ENCODE measurements at places on chromosomes 11 and 22.

DNA sequence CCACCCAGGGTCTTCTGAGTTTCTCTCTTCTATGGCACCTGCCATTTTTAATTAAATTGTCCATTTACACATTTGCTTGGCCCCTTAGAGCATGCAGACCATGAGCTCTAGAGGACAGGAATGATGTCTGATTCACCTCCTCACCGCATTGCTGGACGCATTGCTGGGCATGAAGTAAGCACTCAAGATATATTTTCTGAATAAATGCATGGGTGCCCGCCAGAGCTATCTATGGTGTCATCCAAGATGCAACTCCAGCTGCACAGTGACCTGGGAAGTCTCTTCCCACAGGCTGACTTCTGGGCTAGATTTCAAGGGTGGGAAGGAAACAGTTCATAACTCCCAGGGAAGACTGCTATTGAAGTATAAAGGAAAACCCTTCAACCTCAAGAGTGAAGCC lies 66.6 kb upstream of the ASPHD2 start:
- no peak for DNase-seq

- DNase-seq: no peak
Measured at GRCh38 chr11:94787801-94788200, 19.6 kb downstream of the AMOTL1 start.

DNA sequence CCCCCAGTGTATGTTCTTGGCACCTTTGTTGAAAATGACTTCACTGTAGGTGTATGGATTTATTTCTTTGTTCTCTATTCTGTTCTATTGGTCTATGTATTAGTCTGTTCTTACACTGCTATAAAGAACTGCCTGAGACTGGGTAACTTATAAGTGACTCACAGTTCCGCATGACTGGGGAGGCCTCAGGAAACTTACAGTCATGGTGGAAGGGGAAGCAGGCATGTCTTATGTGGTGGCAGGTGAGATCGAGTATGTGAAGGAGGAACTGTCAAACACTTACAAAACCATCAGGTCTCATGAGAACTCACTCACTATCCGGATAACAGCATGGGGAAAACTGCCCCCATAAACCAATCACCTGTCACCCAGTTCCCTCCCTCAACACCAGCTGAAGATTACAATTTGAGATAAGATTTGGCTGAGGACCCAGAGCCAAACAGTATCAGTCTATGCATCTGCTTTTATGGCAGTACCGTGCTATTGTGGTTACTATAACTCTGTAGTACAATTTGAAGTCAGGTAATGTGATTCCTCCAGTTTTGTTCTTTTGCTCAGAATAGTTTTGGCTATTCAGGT lies 836.2 kb downstream of the DLG2 start:
- DNase-seq: no peak

- DNase-seq: peak; percentile 7
Measured at GRCh38 chr11:2559527-2560311, 114.9 kb downstream of the KCNQ1 start.

GRCh38 chr11:81211050-81211449 lies 1522.6 kb downstream of the FAM181B start:
- DNase-seq: no peak

- no peak for DNase-seq
Measured at GRCh38 chr11:14435717-14436512, 63.7 kb downstream of the COPB1 start.

DNA sequence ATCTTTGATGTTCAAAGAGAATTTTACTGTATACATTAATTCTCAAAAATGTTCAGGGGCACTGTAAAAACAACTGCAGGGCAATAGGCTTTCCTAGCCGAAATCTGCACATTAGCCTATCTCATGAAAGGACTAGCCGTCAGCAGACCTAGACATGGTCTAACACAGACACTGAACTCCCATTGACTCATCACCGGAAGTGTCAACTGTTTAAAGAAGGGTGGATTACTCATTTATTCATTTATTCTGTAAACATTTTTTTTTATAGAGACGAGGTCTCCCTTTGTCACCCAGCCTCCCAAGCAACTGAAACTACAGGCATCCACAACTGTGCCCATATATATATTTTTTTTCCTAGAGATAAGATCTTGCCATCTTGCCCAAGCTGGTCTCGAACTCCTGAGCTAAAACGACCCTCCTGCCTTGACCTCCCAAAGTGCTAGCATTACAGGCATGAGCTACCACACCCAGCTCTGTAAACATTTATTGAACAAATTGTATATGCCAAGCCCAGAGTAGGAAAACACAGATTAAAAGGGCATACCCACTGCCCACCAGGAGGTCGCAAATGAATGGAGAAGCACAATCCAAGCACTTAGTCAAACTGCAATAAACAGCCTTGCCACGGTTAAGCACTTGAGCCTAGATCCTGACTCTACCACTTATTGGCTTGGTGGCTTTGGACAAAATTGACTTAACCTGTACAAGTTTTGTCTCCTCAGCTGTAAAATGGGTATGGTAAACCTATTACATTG lies 26.6 kb downstream of the RAB30 start:
- no peak for DNase-seq

All from WTC11 (cell line).